ENCODE measurements at places on chromosomes 5 and 9. TPM values are rescaled to one million over a fixed set of nuclear protein-coding genes. Genes with fewer than 3 reads are reported as not detected.

Gene OTP
- not detected for total RNA-seq

GRCh38 chr9:3863111-3863528 is 337.3 kb upstream of the RFX3 start:
- peak; percentile 92 for DNase-seq

- DNase-seq: peak; percentile 63
These were observed 203.7 kb upstream of the NREP start for GRCh38 chr5:111960476-111961215.

DNA sequence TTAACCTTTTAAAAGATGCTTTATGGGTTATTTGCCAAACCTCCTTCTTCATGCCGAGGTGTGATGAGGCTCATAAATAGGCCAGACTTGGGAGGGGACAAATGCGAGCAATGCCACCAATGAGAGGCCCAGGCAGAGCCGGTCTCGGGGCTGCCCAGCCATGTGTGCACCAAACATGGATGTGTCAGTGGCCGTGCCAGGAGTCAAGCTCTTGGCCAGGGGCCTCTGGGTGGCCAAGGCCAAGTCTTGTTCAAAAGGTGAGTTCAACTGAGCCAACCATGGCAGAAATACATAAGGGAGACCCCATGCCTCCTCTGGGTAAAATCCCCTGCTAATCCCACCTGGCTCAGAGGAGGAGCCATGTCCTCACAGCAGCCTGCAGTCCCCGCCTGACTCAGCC is 10.9 kb upstream of the LCN15 start:
- DNase-seq: no peak

DNA sequence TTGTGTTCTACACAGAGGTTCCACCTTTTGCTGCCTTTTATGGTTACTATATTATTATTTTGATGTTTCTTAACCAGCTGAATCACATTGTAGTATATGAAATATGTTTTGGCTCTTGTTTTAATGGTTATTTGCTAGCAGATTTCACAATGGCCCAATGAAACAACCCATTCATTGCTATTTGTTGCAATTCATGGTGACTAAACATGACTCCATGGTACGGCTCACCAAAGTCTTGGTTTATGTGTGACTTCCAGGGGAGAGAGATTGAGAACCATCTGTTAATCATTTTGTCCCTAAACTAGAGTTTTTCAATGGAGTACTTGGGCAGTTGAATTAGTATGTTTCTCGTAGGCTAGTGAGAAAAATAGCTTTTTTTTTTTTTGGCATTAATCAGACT is 108.4 kb downstream of the GHR start:
- DNase-seq: no peak

GRCh38 chr9:19375538-19375937 is 4.5 kb downstream of the RPS6 start:
- DNase-seq: peak; percentile 58

Gene PCDHB11
- under 0.01 TPM for total RNA-seq

DNA sequence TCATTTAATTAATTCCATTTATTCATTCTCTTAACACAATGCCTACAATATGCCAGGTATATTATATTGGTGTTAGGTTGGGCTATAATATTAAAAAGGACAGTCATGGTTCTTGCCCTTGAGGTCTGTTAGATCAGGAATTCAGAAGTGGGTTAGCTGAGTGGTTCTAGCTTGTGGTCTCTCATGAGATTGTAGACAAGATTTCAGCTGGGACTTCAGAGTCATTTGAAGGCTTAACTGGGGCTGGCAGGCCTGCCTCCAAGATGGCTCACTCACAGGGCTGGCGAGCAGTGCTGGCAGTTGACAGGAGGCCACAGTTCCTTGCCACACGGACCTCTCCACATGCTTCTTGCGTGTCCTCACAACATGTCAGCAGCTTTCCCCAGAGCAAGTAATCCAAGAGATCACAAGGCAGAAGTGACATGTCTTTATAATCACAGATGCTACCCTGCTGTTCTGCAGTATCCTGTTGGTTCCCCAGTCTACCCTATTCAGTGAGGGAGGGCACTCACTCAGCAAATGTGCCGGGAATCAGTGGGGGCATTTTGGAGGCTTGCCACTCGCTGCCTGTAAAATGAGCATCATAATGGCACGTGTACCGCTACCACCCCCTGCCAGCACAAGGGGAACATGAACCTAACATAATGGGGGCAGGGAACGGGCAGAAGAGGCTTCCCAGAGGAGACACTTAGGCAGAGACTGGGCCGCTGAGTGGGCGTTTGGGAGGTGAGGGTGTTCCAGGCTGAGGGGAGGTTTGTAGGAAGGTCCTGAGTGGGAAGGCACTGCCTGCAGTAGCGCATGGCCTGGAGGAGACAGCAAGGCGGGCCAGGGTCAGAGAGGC is 70.0 kb downstream of the EXOSC2 start:
- no peak for DNase-seq

Gene SLC6A18
- not detected for total RNA-seq

- peak; percentile 46 for DNase-seq
These were observed 130.6 kb upstream of the ADRA1B start for GRCh38 chr5:159785656-159786055.

DNA sequence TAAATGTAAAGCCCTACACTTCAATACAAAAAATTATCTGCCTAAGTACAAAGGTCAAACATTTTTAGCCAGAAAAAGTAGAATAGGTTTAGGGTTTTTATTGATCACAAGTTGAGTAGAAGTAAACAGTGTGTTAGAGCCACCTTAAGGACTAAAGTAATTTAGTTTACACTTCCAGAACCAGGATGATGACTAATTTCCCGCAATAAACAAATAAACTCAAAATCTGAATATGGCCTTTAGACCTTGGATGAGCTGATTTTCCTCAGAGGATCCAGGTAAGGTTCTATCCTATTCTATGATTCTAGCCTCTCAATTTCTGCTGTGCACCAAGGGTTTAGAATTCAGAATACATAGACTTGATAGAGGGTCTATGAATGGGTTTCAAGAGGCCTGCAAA is 179.4 kb upstream of the TBCA start:
- DNase-seq: no peak

DNA sequence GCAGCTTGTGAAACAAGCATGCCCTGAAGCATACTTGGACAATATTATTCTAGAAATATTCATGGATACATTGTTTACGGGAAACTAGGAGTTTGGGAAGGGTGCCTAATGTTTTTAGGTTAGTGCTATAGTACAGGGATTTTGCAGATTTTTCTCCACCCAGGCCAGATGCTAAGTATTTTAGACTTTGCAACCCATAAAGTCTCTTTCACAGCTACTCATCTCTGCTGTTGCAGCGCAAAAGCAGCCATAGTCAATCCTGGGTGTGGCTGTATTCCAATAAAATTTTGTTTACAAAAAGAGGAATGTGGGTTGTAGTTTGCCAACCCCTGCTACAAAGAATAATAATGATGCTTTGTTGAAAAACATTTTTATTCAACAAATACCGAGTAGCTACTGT is 106.2 kb downstream of the CEMIP2 start:
- no peak for DNase-seq

Gene GABRA6
- total RNA-seq: not detected

GRCh38 chr5:1966461-1966860 is 83.7 kb upstream of the IRX4 start:
- no peak for DNase-seq

GRCh38 chr5:39471836-39472508 is 47.2 kb upstream of the DAB2 start:
- peak; percentile 55 for DNase-seq

DNA sequence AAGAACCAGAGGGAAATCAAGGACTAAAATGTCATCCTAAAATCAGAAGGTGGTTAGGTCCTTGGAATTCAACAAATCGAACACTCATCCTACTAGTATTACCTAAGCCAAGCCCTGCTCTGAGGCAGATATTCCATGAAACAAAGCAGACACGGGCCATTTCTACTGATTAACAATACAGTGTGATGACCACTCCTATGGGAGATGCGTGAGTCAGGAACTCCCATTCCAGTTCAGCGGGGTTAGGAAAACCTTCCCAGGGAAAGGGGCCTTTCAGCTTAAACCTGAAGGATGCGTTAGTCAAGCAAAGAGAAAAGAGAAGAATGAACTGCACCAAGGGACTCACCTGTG is 117.8 kb upstream of the LHFPL2 start:
- no peak for DNase-seq

DNA sequence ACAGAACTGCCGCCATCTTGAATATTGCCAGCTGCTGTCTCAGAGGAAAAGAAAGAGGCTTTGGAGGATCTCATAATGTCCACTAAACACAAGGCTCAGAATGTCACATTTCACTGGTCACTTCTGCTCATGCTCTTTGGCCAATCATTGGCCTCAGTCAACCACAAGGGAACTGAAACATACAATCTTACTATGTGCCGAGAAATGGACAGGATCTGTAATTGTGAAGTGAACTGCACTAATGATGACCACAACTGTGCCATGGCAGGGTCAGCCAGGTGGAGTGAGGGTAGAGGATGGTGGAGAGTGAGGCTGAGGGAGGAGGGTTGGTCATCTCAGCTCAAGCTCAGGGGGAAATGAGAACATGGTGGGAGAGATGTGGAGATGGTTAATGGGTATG is 32.8 kb downstream of the GDNF start:
- no peak for DNase-seq

Gene GLRA1
- total RNA-seq: not detected

DNA sequence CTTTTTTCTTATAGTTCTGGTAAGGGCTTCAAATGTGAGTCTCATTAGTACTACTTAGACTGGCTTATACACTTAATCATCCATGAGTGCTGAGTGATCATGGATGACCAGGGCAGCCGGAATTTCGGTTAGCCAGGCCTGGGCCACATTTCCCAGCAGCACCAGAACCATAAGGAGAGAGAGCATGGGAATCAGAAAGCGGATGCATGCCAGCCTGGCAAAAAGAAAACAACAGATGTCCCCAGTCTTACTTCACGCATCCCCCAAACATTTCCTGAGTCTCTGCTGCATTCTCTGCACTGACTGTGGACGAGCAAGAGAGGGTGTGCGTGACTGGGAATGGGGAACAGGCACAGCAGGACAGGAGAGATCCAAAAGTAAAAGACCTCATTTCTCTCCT is 371.1 kb upstream of the ZNF608 start:
- peak; percentile 56 for DNase-seq

DNA sequence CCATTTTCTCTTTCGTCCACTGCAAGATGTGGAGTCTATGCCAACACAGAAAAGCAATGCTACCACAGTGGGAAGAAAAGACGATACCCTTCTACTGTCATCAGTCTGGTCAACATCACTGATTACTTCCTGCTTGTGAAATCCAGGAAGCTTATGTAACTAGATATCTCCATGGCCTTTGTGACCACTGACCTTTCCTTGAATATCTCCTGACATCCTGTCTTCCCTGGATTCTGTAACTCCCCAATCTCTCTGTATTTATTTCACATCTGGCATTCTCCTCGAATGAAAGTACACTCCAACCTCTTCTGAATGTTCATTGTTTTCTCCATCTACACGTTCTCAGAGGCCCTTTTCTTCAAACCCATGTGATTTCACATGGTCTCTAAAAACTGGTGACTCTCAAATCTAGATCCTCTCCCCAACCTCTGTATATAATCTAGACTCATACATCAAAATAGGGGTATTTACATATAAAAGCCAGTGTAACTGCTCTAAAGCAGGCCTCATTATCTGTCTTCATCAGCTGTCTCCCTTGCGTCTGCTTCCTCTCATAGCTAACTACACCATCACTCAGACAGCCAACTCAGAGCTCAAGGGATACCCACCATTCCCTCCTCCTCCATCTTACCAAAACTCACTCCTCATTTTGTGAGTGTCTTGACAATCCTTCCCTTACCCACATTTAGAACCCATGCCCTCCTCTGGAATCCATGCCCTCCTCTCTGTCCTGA is 156.8 kb downstream of the SEMA5A start:
- DNase-seq: no peak

- DNase-seq: no peak
These were observed 175.1 kb upstream of the MSX2 start for GRCh38 chr5:174549254-174549653.

GRCh38 chr5:33649549-33650482 is 209.1 kb downstream of the TARS1 start:
- DNase-seq: peak; percentile 84

DNA sequence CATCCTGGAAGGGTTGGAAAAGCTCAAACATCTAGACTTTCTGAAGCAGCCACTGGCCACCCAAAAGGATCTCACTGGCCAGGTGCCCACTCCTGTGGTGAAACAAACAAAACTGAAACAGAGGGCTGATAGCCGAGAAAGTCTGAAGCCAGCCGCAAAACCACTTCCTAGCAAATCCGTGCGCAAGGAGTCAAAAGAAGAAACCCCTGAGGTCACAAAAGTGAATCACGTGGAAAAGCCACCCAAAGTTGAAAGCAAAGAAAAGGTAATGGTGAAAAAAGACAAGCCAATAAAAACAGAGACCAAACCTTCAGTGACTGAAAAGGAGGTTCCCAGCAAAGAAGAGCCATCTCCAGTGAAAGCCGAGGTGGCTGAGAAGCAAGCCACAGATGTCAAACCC is 87.6 kb downstream of the MAP1B start:
- DNase-seq: no peak

DNA sequence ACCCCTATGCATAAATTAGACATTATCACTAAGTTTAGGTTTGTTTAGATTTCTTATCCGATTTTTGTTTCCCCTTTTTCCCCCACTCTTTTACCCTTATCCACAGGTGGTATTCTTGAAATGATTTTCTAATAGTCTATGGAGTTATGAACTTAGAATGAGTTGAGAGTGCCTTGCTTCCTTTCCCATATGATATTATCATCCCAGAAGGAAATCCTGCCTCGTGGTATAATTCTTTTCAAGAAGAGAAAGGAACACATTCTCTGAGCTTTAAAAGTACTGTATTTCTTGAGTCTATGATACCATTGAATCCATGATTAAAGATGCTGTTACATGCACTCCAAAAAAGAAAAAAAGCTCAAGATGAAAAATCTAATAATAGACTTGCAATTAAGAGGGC is 76.9 kb upstream of the ADAMTSL1 start:
- DNase-seq: no peak

GRCh38 chr5:127299678-127300077 is 9.1 kb downstream of the MEGF10 start:
- DNase-seq: no peak

DNA sequence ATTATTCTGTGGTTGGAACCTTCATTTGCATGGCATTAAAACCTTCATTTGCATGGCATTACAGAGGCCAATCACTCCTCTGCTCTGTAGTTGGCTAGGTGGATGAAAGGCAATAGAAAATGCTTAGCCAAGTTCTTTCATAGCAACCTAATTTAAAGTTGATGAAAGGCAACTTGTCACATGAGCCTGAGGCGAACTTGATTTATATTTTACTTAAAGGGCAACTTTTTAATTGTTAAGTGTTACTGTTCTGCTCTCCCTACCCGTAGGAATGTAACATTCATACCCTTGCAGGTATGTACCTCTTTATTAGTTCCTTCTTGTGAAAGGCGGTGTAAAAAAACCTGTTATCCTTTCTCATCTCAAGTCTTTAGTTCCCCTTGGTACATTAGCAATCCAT is 7.9 kb upstream of the ERMP1 start:
- DNase-seq: no peak

DNA sequence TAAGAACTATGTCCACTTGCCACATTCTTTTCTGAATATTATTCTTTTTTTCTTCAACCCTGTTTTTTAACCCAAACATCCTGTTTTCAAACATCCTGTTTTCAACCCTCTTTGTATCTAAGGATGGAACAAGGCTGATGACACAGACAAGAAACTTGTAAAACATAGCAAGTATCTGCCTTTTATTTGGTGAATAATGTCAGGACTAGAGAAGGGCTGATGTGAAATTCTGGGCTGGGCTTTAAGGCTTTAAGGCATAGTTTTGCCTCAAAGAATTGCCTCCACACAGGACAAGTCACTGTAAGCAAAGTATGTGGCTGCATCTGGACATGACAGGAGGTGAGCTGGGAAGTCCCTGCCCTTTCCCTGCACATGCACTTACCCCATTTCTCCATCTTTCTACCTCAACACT is 42.5 kb upstream of the RIC1 start:
- peak; percentile 79 for DNase-seq

GRCh38 chr9:126290871-126291270 is 35.8 kb upstream of the MVB12B start:
- no peak for DNase-seq
